CD8-positive, alpha-beta memory T cell (primary cell): ENCODE measurements at places on chromosomes 1 and 21. TPM values are rescaled to one million over a fixed set of nuclear protein-coding genes. Genes with fewer than 3 reads are reported as not detected.

Gene MPL
- not detected for total RNA-seq

GRCh38 chr1:117188816-117189437 lies 21.8 kb downstream of the VTCN1 start:
- no peak for DNase-seq

DNA sequence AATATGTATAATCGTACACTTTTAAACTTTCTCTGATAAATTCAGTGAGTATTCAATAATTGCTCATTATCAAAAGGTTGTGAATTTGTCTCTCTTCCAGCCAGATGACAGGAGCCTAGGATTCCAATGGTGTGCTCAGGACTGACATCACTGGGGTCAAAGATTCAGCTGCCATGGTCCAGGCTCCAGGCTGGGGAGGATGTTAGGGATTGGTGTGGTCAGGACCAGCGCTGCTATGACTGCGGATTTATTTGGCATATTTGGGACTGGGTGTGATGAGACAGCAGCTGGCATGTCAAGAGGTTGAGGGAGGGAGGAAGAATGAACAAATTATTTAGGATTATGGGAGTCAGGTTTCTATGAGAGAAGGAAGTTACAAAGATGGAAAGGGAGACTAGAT lies 48.2 kb upstream of the ABCA4 start:
- no peak for DNase-seq

DNA sequence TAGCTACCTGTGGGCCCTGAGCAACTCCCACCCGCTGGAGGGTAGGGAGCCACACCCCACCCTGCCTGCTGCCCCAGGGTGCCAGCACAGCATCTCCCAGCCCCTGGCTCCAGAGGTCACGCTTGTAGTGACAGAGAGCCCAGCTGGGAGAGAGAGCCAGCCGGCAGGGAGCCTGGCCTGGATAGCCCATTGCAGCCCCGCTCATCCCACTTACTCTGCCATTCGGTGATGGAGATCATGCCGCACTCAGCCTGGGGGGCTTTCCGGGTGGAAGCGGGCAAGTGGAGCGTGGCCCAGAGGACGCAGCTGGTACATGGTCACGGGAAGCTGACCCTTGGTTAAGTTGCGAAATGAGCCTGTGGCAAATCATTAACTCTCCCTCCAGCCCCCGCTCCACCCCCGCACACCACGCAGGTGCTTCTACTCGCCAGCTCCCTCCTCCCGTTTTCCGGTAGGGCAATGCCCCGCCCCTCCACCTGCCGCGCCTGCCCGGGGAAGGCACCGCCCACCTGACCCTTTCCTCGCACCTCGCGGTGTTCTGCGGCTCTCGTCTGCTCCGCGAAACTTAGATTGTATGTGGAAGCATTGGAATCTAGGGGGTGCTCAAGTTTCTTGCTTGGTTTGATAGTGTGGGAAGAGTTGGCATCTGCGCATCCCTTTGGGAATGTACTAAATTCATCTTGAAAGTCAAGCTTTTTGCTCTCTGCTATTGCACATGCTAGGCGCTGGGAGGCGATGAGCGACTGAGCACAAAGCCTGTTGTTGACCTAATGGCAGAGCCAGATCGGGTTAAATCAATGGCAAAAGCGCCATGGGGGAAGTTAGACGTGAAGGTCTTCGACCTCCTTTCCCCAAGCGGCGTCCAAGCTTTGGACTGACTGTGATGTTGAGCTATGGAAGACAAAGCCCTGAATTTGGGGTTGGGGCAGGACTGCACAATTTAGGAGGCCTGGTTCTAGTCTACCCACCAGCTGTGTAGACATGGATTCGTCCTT lies at the start of gene GOLT1A:
Gene GOLT1A, minus strand, starts transcription at position 321 of the 995 bp plus-strand sequence. Its CDS starts 82 bp downstream, at position 239.
- no peak for DNase-seq

GRCh38 chr1:153513023-153513422 lies 22.8 kb downstream of the S100A6 start:
- DNase-seq = no peak

- no peak for DNase-seq
These were observed 9.9 kb upstream of the NPHP4 start for GRCh38 chr1:6001992-6002576.
